ENCODE measurements at places on chromosomes 12 and 14.

- DNase-seq, result no peak
These were observed 113.0 kb upstream of the NTF3 start for GRCh38 chr12:5318874-5319273.

DNA sequence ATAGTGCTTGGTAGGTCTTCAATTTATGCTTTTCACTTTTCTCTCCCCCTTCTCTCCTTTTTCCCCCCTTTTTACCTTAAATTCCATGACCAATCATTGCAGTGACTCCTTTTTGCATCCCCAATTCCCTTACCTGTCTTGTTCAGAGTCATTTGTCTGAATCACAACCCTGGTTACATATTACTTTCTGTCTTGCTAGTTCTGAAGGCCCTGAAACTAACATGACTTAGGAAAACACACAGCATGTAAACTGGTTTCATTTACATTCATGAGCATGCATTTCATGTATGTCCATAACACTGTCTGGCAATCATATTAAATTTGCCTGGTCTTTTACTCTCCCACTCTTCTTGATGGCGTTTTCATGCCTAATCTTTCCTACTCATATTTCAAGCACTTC is 20.3 kb upstream of the FOXG1 start:
- no peak for DNase-seq

- DNase-seq, result no peak
These were observed 2.1 kb upstream of the RABGGTA start for GRCh38 chr14:24273422-24273998.

DNA sequence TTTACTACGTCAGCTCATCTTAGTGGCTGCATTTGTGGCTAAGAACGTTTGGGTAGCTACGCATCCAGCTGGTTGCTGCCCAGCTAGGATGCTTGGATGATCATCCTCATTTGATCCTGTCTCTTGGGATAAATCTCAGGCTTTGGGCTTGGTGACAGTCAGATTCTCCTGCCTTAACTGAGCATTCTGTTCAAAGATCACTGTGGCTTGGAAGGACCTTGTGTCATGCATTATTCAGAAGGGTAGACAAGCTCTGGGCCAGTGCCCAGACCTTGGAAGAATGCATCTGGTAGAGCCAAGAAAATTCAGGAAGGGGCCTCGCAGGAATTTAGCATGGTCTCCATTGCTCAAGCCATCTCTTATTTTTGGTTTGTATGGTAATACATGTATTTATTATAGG is 188.4 kb downstream of the NRXN3 start:
- DNase-seq, result no peak

DNA sequence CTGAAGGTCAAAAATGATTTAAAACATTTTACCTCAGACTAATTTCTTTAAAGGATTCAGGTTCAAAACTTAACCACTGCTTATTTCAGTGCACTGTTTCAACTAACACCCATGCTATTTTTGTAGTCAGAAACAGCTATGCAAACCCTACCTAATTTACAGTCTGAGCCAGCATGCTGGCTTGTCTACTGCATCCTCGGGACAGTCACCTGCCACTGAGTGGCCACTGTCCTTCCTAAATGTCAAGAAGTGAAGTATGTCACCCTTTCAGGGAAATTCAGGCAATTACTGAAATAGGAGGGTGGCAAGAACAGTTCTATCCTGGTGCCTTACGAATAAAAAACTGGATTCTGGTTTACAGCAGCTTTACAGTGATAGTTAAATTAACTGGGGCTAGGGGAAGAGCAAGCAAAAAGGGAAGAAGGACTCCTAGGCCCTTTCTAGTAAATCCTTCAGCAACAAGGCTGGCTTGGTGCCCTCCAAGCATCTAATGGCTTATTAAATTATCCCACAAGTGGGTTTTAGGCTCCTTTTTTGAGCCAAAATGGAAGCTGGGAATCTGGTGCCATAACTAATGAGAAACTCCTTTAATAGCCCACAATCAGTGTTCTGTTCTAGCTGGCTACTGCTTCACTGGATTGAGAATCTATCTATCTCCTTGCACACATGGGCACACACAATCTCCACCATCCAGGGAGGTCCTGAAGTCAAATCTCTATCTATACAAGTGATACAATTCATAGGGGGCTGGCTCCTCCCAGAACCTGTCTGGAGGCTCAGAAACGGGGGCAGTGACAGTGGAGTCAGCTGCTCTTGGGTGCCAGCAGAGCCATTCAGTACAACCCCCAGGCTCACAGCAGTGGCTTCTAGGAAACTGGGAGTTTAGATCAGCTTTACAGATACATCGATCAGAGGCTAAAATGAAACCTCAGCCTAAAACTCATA is 43.4 kb downstream of the SH2B3 start:
- DNase-seq, result no peak

GRCh38 chr12:38448991-38449390 is 132.4 kb downstream of the ALG10B start:
- DNase-seq, result no peak

GRCh38 chr14:92134456-92134855 is 12.7 kb downstream of the CPSF2 start:
- no peak for DNase-seq

GRCh38 chr14:84519836-84520235 is 1010.1 kb upstream of the FLRT2 start:
- no peak for DNase-seq

DNA sequence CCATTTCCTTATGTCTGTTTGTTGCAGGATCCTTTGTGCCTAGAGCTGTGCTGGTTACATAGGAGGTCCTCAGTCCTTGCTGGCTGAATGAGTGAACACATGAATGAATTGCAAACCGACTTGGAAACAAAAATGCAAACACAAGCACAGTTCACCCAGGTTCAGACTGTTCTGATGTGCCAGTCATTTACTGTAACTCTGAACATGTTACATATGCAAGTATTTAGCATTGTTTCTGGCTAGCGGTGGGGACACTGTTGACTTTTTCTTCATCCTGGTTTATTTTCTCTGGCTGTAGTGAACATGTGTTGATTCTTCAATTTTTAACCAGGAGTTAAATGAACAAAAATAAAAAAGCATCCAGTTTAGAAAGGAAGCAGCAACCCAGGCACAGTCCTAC is 33.4 kb downstream of the TSPAN9 start:
- no peak for DNase-seq

- no peak for DNase-seq
These were observed 33.0 kb downstream of the KLHL28 start for GRCh38 chr14:44928793-44929192.

DNA sequence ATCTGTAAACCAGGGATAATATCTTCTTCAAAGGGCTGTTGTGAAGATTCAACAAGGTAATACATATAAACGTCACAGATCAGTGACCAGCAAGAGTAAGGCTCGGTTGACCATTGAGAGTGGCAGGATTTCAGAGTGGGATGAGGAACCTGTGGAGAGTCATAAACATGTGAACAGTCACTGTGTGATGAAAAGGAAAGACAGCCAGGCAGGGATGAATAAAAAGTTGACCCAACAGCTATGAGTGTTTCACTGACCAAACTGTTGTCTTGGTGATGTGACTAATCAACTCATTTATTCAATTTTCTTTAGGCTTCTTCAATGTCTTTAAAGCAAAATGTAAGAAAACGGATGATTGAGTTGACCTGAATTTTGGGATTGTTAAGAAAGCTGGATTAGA is 8.6 kb upstream of the FRMD6 start:
- DNase-seq, result no peak

- no peak for DNase-seq
These were observed 10.1 kb downstream of the KRT80 start for GRCh38 chr12:52181746-52182145.

DNA sequence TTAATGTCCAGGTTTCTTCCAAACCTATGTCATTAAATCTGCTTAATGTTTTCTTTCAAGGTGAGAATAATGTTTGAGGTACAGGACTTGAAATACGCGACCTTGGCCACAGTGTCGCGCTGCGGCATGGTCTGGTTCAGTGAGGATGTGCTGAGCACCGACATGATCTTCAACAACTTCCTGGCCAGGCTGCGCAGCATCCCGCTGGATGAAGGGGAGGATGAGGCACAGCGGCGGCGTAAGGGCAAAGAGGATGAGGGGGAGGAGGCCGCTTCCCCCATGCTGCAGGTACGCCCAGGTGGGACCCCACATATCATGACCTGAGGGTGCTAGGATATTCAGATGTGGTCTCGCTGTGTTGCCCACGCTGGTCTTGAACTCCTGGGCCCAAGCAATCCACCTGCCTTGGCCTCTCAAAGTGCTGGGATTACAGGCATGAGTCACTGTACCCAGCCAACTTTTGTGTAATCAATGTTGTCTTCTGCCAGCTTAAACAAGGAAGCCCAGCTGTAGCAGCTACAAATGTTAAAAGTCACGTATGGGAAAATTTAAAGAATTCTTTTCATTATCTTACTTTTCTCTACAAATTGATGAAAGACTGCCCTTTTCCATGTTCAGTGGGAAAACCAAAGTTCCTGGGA is 50.8 kb downstream of the DYNC1H1 start:
- DNase-seq, result no peak

GRCh38 chr12:93348575-93349435 is 28.9 kb upstream of the NUDT4 start:
- no peak for DNase-seq

DNA sequence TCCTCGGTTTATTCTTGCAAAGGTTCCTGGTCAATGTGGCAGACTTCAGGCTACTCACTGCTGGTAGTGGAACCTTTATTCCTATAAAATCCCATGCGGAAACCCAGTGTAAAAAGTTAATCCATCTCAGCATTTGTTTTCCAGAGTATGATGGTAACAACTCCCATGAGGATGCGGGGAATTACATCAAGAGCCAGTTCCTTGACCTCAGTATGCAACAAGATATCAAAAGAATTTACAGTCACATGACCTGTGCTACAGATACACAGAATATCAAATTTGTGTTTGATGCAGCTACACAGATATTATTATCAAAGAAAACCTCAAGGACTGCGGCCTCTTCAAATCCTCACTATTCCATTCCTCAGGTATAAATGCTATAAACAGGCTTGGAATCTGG is 19.3 kb downstream of the CPM start:
- no peak for DNase-seq

DNA sequence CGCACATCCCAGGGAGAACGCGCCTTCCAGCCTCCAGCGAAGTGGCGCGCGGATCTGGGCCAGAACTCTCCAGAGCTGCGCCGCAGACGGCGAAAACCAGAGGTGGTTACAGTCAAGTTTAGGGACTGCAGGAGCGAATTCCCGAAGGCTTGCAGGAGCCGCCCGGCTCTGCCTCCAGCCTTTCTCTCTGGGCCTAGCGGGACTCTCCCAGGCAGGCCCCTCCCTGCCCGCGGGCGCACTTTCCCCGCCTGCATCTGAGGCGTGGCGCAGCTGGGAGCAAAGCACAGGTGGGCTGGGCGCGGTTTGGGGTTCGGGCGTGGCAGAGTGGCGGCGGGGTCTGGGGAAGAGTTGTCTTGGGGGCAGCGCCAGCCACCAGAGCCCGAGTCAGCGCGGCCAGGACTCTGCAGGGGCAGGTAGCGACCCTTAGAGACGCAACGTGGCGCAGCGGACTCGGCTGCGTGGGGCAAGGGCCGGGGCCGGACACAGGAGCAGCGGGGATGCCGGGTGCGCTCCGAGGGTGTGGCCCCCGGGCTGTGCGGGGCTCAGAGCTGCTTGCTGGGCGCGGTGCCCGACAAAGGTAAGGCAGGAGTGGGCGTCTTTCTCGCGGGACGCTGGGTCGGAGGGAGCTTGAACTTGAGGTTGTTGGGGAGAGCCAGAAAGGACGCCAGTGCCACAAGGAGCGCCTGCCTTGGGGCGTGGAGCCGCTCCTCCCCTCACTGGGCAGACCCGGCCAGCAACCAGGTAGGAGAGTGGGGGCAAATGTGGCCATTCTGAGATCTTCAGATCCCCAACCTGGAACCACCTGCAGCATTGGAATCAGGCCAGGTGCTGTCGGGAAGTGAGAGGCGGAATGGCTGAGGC is 1126.0 kb downstream of the AACS start:
- no peak for DNase-seq

- no peak for DNase-seq
These were observed 23.1 kb upstream of the C14orf180 start for GRCh38 chr14:104556256-104557021.

DNA sequence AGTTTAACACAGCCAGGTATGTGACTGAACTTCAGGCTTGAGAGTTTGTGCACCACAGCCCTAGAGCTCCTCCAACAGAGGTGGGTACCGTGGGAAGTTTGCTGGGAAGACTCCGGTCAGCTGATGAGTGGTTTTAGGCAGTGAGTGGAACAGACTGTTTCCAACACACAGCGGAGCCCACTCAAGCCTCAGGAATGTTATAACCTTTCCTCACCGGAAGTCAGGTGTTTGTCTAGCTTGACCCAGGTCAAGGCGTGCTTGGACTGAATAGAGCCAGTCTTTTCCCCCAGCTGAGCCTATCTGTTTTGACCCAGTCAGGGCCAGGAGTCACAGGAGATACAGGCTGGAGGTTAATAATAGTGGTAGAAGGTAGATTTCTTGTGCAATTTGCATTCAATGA is 138.4 kb upstream of the PARP11 start:
- no peak for DNase-seq

GRCh38 chr12:77833329-77833728 is 2.6 kb downstream of the NAV3 start:
- no peak for DNase-seq

- no peak for DNase-seq
These were observed 45.6 kb downstream of the STAB2 start for GRCh38 chr12:103632554-103633216.

GRCh38 chr14:71006200-71006563 is 98.9 kb downstream of the PCNX1 start:
- no peak for DNase-seq

GRCh38 chr14:35340616-35341453 is 48.7 kb downstream of the PSMA6 start:
- no peak for DNase-seq

- DNase-seq, result no peak
These were observed 10.4 kb downstream of the SLC15A4 start for GRCh38 chr12:128813392-128813791.

- no peak for DNase-seq
These were observed 142.6 kb downstream of the NPAS3 start for GRCh38 chr14:33081259-33081658.

- no peak for DNase-seq
These were observed 106.2 kb downstream of the SMOC1 start for GRCh38 chr14:69985463-69985862.

- DNase-seq, result peak; percentile 78
These were observed 742 bp downstream of the SPSB2 start for GRCh38 chr12:6872073-6873048.
